Panc1 (cell line): ENCODE measurements at places on chromosomes 2 and 18. TPM values are rescaled to one million over a fixed set of nuclear protein-coding genes. Genes with fewer than 3 reads are reported as not detected.

GRCh38 chr18:32095192-32095899 is 3.7 kb downstream of the RNF138 start:
- no peak for DNase-seq

DNA sequence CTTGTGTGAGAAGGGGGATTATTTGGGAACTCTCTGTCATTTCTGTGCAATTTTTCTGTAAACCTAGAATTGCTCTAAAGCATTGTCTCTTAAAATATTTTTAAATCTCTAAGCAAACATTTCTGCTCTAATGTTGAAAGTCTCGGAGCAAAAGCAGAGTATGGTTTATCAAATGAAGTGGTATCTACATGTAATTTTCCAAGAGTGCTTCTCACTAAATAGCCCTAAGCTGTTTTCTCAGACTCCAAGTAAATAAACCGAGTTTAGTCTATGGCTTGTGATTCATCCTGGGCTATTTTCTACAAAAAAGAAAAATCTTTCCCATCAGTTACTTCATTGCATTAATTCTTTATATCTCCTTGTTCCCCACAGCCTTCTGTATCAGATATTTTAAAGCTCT is 90.8 kb downstream of the METTL4 start:
- no peak for DNase-seq

DNA sequence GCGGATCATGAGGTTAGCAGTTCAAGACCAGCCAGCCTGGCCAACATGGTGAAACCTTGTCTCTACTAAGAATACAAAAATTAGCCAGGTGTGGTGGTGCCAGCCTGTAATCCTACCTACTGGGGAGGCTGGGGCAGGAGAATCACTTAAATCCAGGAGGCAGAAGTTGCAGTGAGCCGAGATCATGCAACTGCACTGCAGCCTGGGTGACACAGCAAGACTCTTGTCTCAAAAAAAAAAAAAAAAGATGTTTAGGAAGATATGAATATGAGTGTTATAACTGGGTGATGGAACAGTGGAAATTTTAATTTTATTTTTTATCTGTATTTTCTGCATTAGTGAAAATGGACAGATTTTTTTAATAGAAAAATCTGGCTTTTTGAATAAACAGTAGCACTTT is 14.5 kb downstream of the MAPRE2 start:
- DNase-seq: no peak

DNA sequence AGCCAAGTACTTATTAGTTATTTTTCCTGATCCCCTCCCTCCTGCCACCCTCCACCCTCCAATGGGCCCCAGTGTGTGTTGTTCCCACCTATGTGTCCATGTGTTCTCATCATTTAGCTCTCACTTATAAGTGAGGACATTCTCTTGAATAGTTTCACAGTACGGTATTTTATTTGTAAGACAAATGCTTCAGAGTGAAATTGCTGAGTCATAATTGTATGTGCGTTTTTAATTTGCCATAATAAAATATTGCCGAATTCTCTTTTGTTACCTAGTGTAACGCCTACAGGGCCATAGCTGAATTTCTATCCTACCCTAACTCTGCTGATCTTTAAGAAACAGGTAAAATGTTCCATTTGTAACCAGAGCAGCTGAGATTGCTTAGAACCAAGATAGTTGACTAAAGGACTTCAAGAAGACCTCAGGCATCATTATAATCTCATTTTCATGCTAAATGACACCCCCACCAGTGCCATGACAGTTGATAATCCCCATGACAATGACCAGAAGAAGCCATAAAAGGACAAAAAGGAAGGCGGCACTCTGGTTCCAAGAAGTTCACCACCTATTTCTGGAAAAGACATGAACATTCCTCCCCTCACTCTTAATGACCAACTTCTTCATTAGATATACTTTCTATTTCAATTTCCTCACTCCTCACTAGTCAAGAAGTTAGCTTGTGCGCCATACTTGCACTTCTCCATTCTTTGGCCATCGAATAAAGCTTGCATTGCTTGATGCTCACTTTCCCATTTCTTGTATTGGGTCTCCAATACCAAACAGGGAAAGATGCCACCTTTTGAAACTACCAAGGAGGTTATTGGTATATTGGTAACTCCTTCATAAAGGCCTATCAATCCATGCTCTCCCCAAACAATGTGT is 18.4 kb downstream of the SCN9A start:
- no peak for DNase-seq

DNA sequence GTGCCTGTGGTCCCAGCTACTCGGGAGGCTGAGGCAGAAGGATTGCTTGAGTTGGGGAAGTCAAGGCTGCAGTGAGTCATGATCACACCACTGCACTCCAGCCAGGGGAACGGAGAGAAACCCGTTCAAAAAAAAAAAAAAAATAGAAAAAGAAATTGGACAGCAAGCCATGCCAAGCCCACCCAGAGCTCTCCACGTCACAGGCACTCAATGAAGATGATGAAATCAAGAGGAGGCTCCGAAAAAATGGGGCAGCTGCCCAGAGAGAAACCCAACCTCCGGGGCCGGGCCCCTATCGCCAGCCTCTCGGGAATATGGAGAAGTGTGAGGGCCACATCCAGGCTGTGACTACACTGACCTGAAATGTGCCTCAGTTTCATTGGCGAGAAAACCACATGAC is 40.0 kb downstream of the BIN1 start:
- no peak for DNase-seq

VSNL1 gene
- total RNA-seq: not detected

FSHR gene
- not detected for total RNA-seq

CPLX4 gene
- not detected for total RNA-seq

TXNL4A gene
- total RNA-seq: 416 TPM

SERPINB3 gene
- total RNA-seq: not detected
